Renal pelvis (tissue), 12 donors: ENCODE measurements at places on chromosomes 11 and 22. TPM values are rescaled to one million over a fixed set of nuclear protein-coding genes. Genes with fewer than 3 reads are reported as not detected.

The OR52N4 gene
- not detected for polyA plus RNA-seq

The BIK gene
- polyA plus RNA-seq = 1.2 TPM

The POTEH gene
- not detected for polyA plus RNA-seq

The FXYD6 gene
- 141 TPM for polyA plus RNA-seq

The LMO2 gene
- polyA plus RNA-seq = 27.3 TPM

The CSRP3 gene
- polyA plus RNA-seq = not detected

DNA sequence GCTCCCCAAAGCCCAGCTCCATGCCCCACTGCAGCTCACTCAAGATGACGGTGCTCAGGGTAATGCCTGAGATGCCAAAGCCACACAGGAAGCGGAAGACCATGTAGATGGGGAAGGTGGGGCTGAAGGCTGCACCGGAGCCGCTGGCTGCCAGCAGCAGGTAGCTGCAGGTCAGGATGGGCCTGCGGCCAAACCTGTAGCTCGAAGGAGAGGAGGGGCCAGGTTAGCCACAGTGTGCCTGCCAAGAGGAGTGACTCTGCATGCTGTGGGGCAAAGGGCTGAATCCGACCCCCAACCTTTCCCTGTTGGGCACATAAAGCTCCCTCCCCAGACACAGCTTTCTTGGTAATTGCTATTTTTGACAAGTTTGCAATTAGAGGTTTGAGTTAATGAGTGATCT lies 14.9 kb upstream of the SLC22A6 start:
- no peak for DNase-seq

DNA sequence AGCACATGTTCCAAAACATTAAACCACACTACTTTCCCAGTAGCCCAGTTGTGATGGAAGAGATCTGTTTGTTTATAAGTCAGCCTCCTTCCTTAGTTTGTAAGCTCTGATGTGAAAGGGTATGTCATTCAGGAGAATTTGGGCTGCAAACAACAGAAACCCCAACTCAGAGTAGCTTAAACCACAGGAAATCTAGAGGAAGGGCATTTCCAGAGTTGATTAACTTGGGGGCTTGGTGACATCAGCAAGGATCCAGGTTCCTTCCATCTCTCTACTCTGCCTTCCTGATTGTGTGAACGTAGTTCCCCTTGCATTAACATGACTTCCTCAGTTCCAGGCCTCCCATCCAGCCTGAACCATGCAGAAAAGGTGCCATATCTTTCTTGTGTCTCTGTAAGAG lies 6.5 kb upstream of the FJX1 start:
- no peak for DNase-seq

DNA sequence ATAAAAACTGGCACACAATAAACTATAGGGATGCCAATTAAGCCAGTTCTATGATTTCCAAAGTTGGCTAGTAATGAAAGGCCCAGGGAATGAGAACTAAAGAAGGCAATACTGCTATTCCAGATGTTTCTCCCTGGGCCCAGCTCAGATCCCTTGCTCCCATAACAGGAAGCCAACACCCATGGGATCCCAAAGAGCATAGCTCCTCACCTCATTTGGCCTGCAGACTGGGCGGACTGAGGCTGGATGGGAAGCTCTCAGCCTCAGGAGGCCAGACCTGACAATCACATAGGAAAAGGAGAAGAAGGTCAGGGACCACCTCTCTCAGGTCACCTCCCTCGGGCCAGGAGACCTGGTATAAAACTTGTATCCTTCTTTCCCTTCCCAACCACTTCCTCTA lies 5.3 kb downstream of the TBC1D10A start:
- DNase-seq = no peak

GRCh38 chr11:65883786-65884715 lies 4.2 kb downstream of the FIBP start:
- no peak for DNase-seq

- no peak for DNase-seq
Observed at GRCh38 chr11:83056204-83056603, 15.5 kb downstream of the RAB30 start.

DNA sequence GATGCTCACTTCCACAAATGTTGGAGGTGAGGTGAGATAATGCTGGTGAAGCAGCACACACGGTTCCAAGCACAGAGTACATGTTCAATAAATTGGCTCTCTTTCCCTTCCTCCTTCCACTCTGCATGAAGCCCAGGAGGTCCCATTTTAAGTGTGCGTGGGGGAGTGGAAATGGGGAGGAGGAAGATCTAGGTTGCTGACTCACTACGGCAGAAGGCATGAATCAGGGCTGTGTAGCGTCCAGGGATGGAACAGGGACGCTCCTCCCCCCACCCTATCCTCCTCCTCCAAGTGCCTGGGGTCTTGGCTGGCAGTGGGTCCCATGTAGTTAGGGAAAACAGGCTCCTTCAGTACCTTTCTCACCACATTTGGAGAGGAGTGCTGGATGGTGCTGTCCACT lies 44.2 kb downstream of the TRIM66 start:
- DNase-seq = no peak

GRCh38 chr11:32438866-32439489 lies 3.6 kb upstream of the WT1 start:
- no peak for DNase-seq

DNA sequence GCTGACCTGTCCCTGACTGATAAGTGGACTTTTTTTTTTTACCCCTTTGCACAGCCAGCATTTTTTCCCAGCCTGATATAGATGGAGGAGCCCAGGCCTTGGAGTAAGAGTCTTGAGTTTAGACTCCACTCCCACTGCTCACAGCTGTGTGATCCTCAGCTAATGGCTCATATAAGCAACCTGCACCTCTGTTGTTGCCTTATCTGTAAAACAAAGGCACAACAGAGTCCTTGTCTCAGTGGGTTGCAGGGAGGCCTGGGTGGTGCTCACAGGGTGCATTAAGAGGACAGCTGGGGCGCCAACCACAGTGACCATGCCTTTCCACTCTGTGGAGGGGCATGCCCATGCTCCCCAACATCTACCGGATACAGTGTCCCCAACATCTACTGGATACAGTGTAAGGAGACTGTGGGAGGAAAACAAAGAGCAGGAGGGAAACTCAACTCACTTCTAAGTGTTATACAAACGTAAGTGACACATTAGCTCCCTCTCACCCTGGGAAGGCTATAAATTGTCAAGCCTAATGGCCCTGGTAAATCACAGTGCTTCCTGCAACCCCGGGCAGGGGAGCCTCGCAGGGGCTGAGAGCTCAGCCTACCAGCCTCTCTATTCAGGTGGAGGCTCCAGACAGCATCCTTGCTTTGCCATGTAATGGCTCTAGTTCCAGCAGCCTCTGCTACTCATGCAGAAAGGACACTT lies 109.5 kb downstream of the TENM4 start:
- DNase-seq = peak; percentile 80

- peak; percentile 75 for DNase-seq
Observed at GRCh38 chr11:128765571-128766549, 72.0 kb downstream of the FLI1 start.

- DNase-seq = no peak
Observed at GRCh38 chr22:39498802-39499201, 3.3 kb upstream of the MIEF1 start.

- no peak for DNase-seq
Observed at GRCh38 chr11:83612891-83613766, 327.0 kb upstream of the CCDC90B start.
